Caki2 (cell line): ENCODE measurements at places on chromosomes 3 and 15. TPM values are rescaled to one million over a fixed set of nuclear protein-coding genes. Genes with fewer than 3 reads are reported as not detected.

- no peak for DNase-seq
Measured at GRCh38 chr3:137081711-137082110, 123.9 kb downstream of the IL20RB start.

The CSPG5 gene
- 4.4 and 12.5 TPM in 2 replicates for total RNA-seq

- peak; percentile 5 for DNase-seq
Measured at GRCh38 chr15:92226020-92226612, 167.6 kb upstream of the ST8SIA2 start.

The VIPR1 gene
- total RNA-seq: not detected in 2 replicates

- no peak for DNase-seq
Measured at GRCh38 chr3:104598848-104599511, 767.7 kb upstream of the ALCAM start.

DNA sequence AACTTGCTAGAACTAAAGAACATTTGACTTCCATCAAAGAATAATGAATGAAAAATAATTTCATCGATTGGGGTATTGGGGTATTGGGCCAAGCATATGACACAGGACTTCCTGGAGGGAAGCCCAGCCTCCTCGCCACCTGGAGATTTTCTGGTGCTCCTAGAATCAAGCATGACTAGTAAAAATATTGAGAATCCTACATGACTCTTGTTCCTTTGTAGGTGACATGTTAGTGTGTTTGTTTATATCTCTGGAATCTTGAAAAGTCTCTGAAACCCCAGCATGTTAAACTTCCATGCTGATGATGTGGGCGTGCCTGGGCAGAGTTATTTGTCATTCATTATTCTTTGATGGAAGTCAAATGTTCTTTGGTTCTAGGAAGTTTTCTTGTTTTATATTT, 90.1 kb upstream of the EPHB3 start:
- DNase-seq: no peak

The ROPN1 gene
- total RNA-seq: not detected in 2 replicates

DNA sequence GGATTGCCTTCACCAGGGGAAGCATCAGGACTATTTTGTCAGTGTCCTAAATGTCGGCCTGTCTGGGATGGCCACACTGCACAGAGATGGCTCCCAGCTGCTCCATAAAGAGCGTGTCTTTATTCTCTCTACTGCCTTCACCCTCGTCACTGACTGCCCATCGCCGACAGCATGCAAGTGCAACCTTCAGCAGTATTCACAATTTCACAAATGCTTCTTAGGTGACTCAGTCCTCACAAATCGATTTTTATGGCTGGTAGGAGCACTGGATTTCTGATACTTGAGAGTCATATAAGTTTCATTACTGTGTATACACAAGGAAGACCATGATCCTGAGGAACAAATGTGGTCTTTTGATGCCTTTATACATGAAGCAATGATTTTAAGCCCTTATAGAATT, 1.1 kb upstream of the SSUH2 start:
- no peak for DNase-seq

The TGM5 gene
- not detected in 2 replicates for total RNA-seq

GRCh38 chr15:96125721-96126415, 204.6 kb upstream of the NR2F2 start:
- DNase-seq: peak; percentile 42

The DHX36 gene
- 13.9 and 54.0 TPM in 2 replicates for total RNA-seq

DNA sequence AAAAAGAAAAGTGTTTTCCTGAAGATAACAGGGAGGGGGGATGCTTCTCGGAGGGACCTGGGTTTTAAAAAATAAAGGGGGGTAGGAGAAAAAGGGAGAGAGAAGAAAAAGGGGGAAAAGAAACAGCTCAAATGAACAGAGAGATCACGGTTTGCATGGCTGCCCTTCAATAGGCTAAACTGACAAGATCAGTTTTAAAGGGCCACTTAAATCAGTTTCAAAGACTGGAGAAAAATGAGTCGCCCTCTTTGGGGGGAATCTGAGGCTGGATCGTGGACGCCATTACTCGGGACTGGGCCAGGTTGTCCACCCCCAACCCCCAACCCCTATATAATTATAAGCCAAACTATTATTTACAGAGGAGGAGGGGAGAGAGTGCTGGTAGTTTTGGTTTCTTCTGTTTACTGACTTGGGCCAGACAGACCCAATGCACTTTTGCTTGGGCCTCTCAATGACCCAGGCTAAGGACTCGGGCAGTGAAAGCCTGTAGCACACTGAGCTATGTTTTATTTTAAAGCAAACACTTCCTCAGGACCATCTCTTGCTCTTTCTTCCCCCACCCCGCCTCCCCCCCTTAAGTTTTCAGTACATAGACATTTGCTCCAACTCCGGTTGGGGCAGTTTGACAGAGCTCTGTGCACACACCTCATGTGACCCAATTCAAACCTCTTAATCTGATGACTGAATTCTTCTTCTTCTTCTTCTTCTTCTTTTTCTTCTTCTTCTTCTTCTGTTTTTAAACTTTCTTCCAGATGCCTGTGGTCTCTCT, 6.3 kb downstream of the NR2F2 start:
- DNase-seq: peak; percentile 59

GRCh38 chr15:64141798-64142512, 9.6 kb upstream of the SNX22 start:
- DNase-seq: no peak

GRCh38 chr3:137121704-137122314, 164.0 kb downstream of the IL20RB start:
- DNase-seq: peak; percentile 10

DNA sequence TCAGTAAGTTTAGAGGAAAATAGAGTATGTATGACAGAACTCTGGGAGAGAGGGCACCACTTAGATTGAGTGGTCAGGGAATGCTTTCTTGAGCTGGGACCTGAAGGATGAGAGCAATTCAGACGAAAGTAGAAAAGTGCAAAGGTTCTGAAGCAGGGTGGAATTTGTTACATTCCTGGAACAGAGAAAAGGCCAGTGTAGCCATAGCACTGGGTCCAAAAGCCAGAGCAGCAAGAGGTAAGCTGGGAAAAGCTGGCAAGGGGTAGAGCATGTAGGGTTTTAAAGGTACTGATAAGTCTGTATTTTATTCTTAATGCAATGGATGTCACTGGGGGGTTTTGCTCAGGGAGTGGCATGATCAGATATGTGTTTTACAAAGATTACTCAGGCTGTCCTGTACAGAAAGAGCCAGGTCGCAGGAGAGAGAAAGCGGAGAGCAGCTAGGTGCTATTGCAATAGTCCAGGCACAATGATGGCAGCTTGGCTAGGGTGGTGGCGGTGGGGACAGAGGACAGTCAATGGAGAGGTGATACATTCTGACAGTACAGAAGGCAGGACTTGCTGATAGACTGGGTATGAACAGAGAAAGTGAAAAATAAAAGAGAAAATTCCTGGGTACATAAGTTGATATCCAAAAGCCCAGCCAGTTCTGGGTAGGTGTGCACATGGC, 17.0 kb downstream of the FSTL1 start:
- no peak for DNase-seq

- DNase-seq: no peak
Measured at GRCh38 chr3:127489357-127489756, 101.2 kb downstream of the TPRA1 start.

- DNase-seq: peak; percentile 49
Measured at GRCh38 chr15:70245932-70246622, 148.4 kb upstream of the TLE3 start.

The LYZL4 gene
- total RNA-seq: not detected in 2 replicates

The CHRFAM7A gene
- total RNA-seq: 0.34 and 8.6 TPM in 2 replicates
